Memory B cell (primary cell): ENCODE measurements at places on chromosomes 1 and 21.

GRCh38 chr1:158003406-158003800, 10.0 kb downstream of the KIRREL1 start:
- no peak for DNase-seq
- no peaks in the 10 kb centered on the region for H3K36me3 ChIP-seq
- no peak overlapping the region for H3K27ac ChIP-seq
- no peaks in the 10 kb centered on the region for H3K4me1 ChIP-seq
- peaks cover 18% of the 10 kb centered on the region for H3K27me3 ChIP-seq
- H3K4me3 ChIP-seq, result no peak overlapping the region

- peaks cover 5% of the 10 kb centered on the region for H3K36me3 ChIP-seq
- H3K4me1 ChIP-seq, result peaks cover 21% of the 10 kb centered on the region
- peak overlapping the region; percentile 99 for H3K4me3 ChIP-seq
- no peaks in the 10 kb centered on the region for H3K27me3 ChIP-seq
- peak; percentile 18 for DNase-seq
- peak overlapping the region; percentile 89 for H3K27ac ChIP-seq
Observed at GRCh38 chr1:179228783-179229213, 679 bp downstream of the ABL2 start.

- no peaks in the 10 kb centered on the region for H3K4me1 ChIP-seq
- H3K27ac ChIP-seq, result no peak overlapping the region
- peaks cover 8% of the 10 kb centered on the region for H3K27me3 ChIP-seq
- no peak overlapping the region for H3K4me3 ChIP-seq
- H3K36me3 ChIP-seq, result no peaks in the 10 kb centered on the region
Observed at GRCh38 chr1:63877816-63878215, 104.0 kb downstream of the ROR1 start.

DNA sequence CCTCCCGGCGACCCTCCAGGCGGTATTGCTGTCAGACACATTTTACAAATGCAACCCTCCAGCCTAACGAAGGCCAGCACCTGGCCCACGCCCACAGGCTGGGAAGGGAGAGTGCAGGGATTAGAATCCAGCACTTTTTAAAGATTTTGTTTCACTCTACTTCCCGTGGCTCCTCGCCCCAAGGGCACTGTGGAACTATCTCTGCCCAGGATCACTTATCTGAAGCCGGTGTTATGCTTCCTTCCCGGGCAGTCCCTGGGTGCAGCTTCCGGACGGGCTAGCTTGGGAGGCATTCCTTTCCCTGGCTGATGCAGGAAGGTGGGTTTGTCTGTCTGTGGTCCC, 35.8 kb downstream of the CCN1 start:
- H3K27ac ChIP-seq, result no peak overlapping the region
- no peak for DNase-seq
- H3K4me3 ChIP-seq, result no peak overlapping the region
- no peaks in the 10 kb centered on the region for H3K27me3 ChIP-seq

GRCh38 chr1:6922096-6922931, 137.1 kb downstream of the CAMTA1 start:
- DNase-seq, result no peak
- no peak overlapping the region for H3K27ac ChIP-seq
- H3K27me3 ChIP-seq, result peaks cover 13% of the 10 kb centered on the region
- H3K36me3 ChIP-seq, result no peaks in the 10 kb centered on the region
- no peak overlapping the region for H3K4me3 ChIP-seq
- no peaks in the 10 kb centered on the region for H3K4me1 ChIP-seq

DNA sequence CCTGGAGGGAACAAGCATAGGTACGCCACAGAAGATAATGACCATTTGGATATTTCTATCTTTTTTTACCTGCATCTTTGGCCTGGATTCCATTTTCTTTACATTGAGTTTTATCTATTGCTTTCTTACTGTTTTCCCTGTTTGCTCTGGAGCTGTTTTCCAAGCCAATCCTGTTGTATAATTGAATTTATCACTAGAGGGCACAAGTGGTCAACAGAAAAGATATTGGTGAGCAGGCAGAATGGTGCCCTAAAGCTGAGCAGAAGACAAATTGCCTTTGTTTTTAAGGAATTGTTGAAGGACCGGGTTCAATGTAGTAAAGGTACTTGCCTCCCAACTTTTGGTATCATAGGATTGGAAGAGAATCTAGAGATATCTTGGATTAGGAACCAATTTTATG, 152.8 kb downstream of the PPP1R12B start:
- no peak overlapping the region for H3K4me3 ChIP-seq
- H3K36me3 ChIP-seq, result peaks cover 18% of the 10 kb centered on the region
- no peak for DNase-seq
- H3K27ac ChIP-seq, result no peak overlapping the region
- no peaks in the 10 kb centered on the region for H3K4me1 ChIP-seq

- no peaks in the 10 kb centered on the region for H3K36me3 ChIP-seq
- peaks cover 12% of the 10 kb centered on the region for H3K4me1 ChIP-seq
- H3K4me3 ChIP-seq, result no peak overlapping the region
- no peaks in the 10 kb centered on the region for H3K27me3 ChIP-seq
- no peak overlapping the region for H3K27ac ChIP-seq
- no peak for DNase-seq
Observed at GRCh38 chr1:226034482-226034881, 28.0 kb upstream of the H3-3A start.

DNA sequence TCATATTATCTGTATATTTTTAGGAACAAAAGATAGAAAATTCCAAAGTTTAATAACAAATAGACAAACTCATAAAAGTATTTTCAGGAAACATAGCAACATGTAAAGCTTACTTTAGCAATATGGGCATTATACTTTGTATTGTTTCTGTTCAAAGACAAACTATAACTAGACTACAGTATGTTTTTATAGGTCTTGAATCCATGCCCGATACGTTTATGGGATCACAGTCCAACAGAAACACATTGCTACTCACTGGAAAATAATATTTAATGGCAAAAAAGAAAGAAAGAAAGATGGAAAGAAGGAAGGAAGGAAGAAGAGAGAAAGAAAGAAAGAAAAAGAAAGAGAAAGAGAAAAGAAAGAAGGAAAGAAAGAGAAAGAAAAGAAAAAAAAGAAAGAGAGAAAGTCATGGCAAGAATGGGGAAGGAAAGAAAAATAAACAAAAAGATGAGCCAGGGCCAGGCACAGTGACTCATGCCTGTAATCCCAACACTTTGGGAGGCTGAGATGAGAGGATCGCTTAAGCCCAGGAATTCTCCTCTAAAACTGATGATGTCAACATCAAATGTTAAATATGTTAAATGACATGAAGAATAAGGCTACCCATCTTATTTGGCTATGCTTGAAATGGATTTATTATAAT, 32.7 kb downstream of the TM2D1 start:
- no peaks in the 10 kb centered on the region for H3K4me1 ChIP-seq
- H3K27me3 ChIP-seq, result no peaks in the 10 kb centered on the region
- no peak for DNase-seq
- H3K4me3 ChIP-seq, result no peak overlapping the region

- H3K27ac ChIP-seq, result no peak overlapping the region
- H3K4me3 ChIP-seq, result no peak overlapping the region
- no peaks in the 10 kb centered on the region for H3K36me3 ChIP-seq
- H3K4me1 ChIP-seq, result peaks cover 7% of the 10 kb centered on the region
- no peak for DNase-seq
Observed at GRCh38 chr1:151711951-151712350, 4.7 kb downstream of the CELF3 start.

- H3K36me3 ChIP-seq, result no peaks in the 10 kb centered on the region
- no peak for DNase-seq
- H3K27me3 ChIP-seq, result peaks cover 1% of the 10 kb centered on the region
- H3K4me1 ChIP-seq, result peaks cover 4% of the 10 kb centered on the region
- H3K27ac ChIP-seq, result peak overlapping the region; percentile 31
- no peak overlapping the region for H3K4me3 ChIP-seq
Observed at GRCh38 chr1:95140791-95141190, 23.6 kb downstream of the TLCD4 start.

DNA sequence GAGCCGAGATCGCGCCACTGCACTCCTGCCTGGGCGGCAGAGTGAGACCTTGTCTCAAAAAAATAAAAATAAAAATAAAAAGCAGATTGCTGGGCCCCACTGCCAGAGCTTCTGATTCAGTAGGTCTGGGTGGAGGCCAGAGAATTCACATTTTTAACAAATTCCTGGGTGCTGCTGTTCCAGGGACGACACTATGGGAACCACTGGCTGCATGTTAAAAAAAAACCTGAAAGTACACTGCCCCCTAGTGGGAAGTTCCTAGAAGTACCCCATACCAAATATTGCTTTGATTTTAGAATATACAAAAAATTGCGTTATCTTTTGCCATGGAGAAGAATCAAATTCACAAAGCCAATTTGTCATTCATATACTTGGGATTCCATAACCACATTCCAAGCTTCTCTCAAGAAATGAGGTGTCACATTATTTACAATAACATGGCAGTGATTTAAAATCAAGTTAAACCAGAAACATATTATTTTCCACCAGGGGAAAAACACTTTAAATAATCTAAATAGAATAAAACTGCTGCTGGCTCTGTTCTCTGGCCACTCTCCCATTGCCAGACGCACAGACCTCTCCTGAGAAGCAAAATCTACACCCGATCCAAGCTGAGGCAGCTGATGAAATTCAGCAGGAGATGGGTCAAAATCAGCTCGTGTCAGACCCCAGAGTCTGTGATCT, 27.4 kb downstream of the SYF2 start:
- H3K4me1 ChIP-seq, result no peaks in the 10 kb centered on the region
- no peak for DNase-seq
- no peaks in the 10 kb centered on the region for H3K36me3 ChIP-seq
- H3K27me3 ChIP-seq, result peaks cover 1% of the 10 kb centered on the region
- H3K4me3 ChIP-seq, result no peak overlapping the region

- peaks cover 12% of the 10 kb centered on the region for H3K27me3 ChIP-seq
- peak overlapping the region; percentile 76 for H3K4me3 ChIP-seq
- no peak for DNase-seq
- peaks cover 1% of the 10 kb centered on the region for H3K36me3 ChIP-seq
- peaks cover 30% of the 10 kb centered on the region for H3K4me1 ChIP-seq
Observed at GRCh38 chr1:1039145-1039910, 19.4 kb downstream of the AGRN start.

GRCh38 chr1:93988634-93989350, 79.6 kb upstream of the GCLM start:
- peaks cover 8% of the 10 kb centered on the region for H3K4me1 ChIP-seq

DNA sequence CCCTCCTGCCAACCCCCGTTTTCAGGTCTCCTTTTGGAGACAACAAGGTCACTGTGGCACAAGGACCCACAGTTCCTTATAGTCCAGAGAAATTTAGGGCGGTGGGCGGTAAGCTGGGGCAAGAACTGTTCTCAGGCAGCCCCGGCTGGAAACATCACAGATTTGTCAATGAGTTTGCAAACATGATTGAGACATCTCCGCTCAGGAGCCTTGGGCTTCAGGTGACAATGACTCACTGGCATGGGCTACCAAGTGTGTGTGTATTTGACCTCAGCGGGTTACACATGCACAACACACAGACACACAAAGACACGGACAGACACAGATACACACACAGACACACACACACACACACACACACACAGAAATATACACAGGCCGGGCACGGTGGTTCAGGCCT, 58.2 kb upstream of the ABCG1 start:
- peaks cover 14% of the 10 kb centered on the region for H3K27me3 ChIP-seq
- no peak overlapping the region for H3K27ac ChIP-seq
- no peak overlapping the region for H3K4me3 ChIP-seq
- no peaks in the 10 kb centered on the region for H3K36me3 ChIP-seq

GRCh38 chr1:184843732-184844495, 89.3 kb upstream of the EDEM3 start:
- DNase-seq, result no peak
- peak overlapping the region; percentile 48 for H3K27ac ChIP-seq
- H3K4me1 ChIP-seq, result peaks cover 6% of the 10 kb centered on the region
- no peak overlapping the region for H3K4me3 ChIP-seq
- no peaks in the 10 kb centered on the region for H3K36me3 ChIP-seq

GRCh38 chr1:243568793-243569192, 281.2 kb downstream of the AKT3 start:
- no peak overlapping the region for H3K4me3 ChIP-seq
- peaks cover 22% of the 10 kb centered on the region for H3K36me3 ChIP-seq
- no peak for DNase-seq
- H3K4me1 ChIP-seq, result peaks cover 3% of the 10 kb centered on the region
- no peak overlapping the region for H3K27ac ChIP-seq

GRCh38 chr21:14871861-14872260, 192.9 kb downstream of the NRIP1 start:
- no peak for DNase-seq
- peaks cover 34% of the 10 kb centered on the region for H3K4me1 ChIP-seq
- no peak overlapping the region for H3K4me3 ChIP-seq
- no peaks in the 10 kb centered on the region for H3K36me3 ChIP-seq
- H3K27ac ChIP-seq, result no peak overlapping the region

GRCh38 chr1:64632936-64633335, 111.9 kb upstream of the RAVER2 start:
- no peaks in the 10 kb centered on the region for H3K36me3 ChIP-seq
- DNase-seq, result no peak
- peaks cover 10% of the 10 kb centered on the region for H3K4me1 ChIP-seq
- H3K4me3 ChIP-seq, result no peak overlapping the region
- no peak overlapping the region for H3K27ac ChIP-seq
- H3K27me3 ChIP-seq, result peaks cover 9% of the 10 kb centered on the region

DNA sequence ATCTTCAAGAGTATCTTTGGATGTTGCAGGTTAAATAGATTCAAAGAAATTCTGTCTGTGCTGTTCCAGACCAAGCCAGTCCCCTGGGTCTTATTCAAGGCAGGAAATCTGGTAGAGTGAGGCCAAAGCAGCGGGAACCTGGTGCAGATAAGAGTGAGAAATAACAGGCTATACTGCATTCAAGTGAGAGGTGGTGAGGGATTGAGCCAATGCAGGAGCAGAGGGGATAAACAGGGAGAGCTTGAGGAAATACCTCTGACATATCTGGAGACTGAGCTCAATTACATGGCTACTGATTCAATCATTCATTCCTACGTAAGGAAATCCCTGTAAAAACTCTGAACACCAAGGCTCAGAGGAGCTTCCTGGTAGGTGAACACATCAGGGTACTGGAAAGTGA, 17.2 kb upstream of the PSMA5 start:
- H3K27me3 ChIP-seq, result peaks cover 8% of the 10 kb centered on the region
- no peaks in the 10 kb centered on the region for H3K4me1 ChIP-seq
- no peak for DNase-seq
- H3K4me3 ChIP-seq, result no peak overlapping the region

DNA sequence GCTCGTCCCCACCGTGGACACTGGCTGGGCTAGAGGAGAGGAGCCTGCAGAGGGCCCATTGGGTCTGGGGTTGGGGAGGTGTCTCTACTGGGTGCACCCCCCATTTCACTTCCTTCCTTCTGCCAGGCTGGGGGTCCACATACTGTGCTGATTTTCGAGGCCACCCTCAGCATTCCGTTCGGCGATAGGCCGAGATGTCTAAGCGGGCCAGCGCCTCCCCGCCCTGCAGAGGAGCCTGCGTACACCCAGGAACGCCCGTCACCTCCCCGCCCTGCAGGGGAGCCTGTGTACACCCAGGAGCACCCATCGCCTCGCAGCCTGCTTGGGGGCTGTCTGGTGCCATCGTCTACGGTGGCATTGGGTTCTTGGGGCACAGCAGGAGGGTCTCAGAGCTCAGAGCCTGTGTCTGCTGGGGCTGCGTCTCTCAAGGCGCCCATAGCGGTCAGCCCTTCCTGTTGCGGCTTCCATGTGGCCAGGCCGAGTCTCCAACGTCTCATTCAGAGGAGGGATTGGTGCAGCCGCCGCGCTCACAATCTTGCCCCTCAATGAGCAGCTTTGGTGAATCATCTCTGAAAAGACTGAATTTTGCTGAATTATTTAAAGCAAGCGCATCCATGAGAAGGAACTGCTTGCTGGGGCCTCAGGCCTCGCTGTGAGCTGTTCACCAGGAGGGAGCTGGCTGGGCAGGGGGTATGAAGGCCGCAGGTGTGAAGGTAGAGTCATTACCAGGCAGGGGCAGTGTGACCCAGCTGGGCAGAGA, 30.7 kb upstream of the AGPAT3 start:
- no peaks in the 10 kb centered on the region for H3K4me1 ChIP-seq
- H3K27me3 ChIP-seq, result peaks cover 29% of the 10 kb centered on the region
- no peak overlapping the region for H3K4me3 ChIP-seq
